ENCODE measurements at places on chromosomes 12 and 14. TPM values are rescaled to one million over a fixed set of nuclear protein-coding genes. Genes with fewer than 3 reads are reported as not detected.

Gene METTL3
- total RNA-seq = 24.9 TPM

Gene TRHDE
- 1.3 TPM for total RNA-seq

Gene ARHGEF25
- total RNA-seq = 13.0 TPM

Gene KRT5
- total RNA-seq = 0.16 TPM

Gene SLCO1B1
- not detected for total RNA-seq

Gene HIF1A
- total RNA-seq = 53.4 TPM

Gene ART4
- 5.6 TPM for total RNA-seq

Gene ACACB
- 150 TPM for total RNA-seq

Gene STXBP6
- total RNA-seq = 41.4 TPM

Gene CLEC4E
- total RNA-seq = 1.4 TPM

Gene APOF
- not detected for total RNA-seq

Gene RFX4
- total RNA-seq = not detected

Gene ZC2HC1C
- 11.4 TPM for total RNA-seq

Gene CCDC38
- not detected for total RNA-seq

Gene ACVRL1
- total RNA-seq = 49.6 TPM

Gene RNF212B
- total RNA-seq = not detected

Gene CPNE6
- not detected for total RNA-seq

Gene IL22
- total RNA-seq = not detected

Gene OR10P1
- total RNA-seq = not detected

Gene PRH2
- not detected for total RNA-seq

Gene GDF3
- total RNA-seq = not detected

Gene NUDT14
- 33.9 TPM for total RNA-seq

Gene CMKLR1
- 10.6 TPM for total RNA-seq

Gene RBP5
- 0.54 TPM for total RNA-seq

Gene EFS
- total RNA-seq = 4.0 TPM

Gene APOLD1
- 19.7 TPM for total RNA-seq

Gene NELL2
- not detected for total RNA-seq

Gene OTUB2
- 0.35 TPM for total RNA-seq

Gene SLCO1B3
- not detected for total RNA-seq

Gene ST8SIA1
- 3.6 TPM for total RNA-seq

Gene BDKRB1
- total RNA-seq = not detected

Gene CLMN
- 7.6 TPM for total RNA-seq

Gene BMAL2
- total RNA-seq = 1.2 TPM

Gene CFAP251
- total RNA-seq = 1.3 TPM

Gene GOLGA5
- total RNA-seq = 18.9 TPM

Gene OR10G3
- not detected for total RNA-seq

Gene KLRD1
- 2.3 TPM for total RNA-seq

Gene CNIH1
- 86.8 TPM for total RNA-seq

Gene WDHD1
- 1.9 TPM for total RNA-seq

Gene PPM1H
- total RNA-seq = 8.3 TPM

Gene ASCL1
- not detected for total RNA-seq

Gene KRT81
- total RNA-seq = not detected

Gene FSCB
- not detected for total RNA-seq

Gene PAX9
- total RNA-seq = not detected

Gene INHBC
- not detected for total RNA-seq

Gene IL23A
- not detected for total RNA-seq

Gene TSPAN8
- not detected for total RNA-seq

Gene TMEM263
- 35.8 TPM for total RNA-seq

Gene CLEC2A
- not detected for total RNA-seq

Gene GNPTAB
- total RNA-seq = 56.2 TPM

Gene JPH4
- 0.24 TPM for total RNA-seq

Gene RND1
- 0.41 TPM for total RNA-seq

Gene IGF1
- total RNA-seq = 10.9 TPM

Gene GYS2
- total RNA-seq = not detected

Gene SLC7A7
- 5.8 TPM for total RNA-seq

Gene SERPINA1
- total RNA-seq = 9.1 TPM

Gene LIN7A
- total RNA-seq = 13.7 TPM

Gene KRT74
- not detected for total RNA-seq

All from Right ventricle myocardium inferior (tissue), 1 donor.